ENCODE measurements at places on chromosomes 5 and 9. TPM values are rescaled to one million over a fixed set of nuclear protein-coding genes. Genes with fewer than 3 reads are reported as not detected.

Gene UBTD2
- total RNA-seq: 30.5 TPM

Gene FUT7
- not detected for total RNA-seq

Gene ZNF454
- 1.5 TPM for total RNA-seq

Gene CCDC192
- total RNA-seq: 2.0 TPM

Gene SPATA31C1
- not detected for total RNA-seq

Gene CLIC3
- 74.5 TPM for total RNA-seq

Gene PCDHA1
- not detected for total RNA-seq

Gene NEUROG1
- total RNA-seq: not detected

Gene MLLT3
- 12.0 TPM for total RNA-seq

Gene LRRC19
- not detected for total RNA-seq

Gene IFNK
- total RNA-seq: not detected

Gene KLHL3
- 5.1 TPM for total RNA-seq

Gene PIGO
- total RNA-seq: 13.3 TPM

Gene SLC45A2
- total RNA-seq: not detected

Gene MFAP3
- total RNA-seq: 46.8 TPM

Gene ACOT12
- not detected for total RNA-seq

Gene TAF9
- total RNA-seq: 66.4 TPM

Gene PCDHB9
- 0.43 TPM for total RNA-seq

Gene IL13
- total RNA-seq: not detected

Gene CDC20B
- not detected for total RNA-seq

Gene AGTPBP1
- 10.0 TPM for total RNA-seq

Gene KCNN2
- total RNA-seq: not detected

Gene FYB1
- total RNA-seq: 0.09 TPM

Gene NUP214
- 9.5 TPM for total RNA-seq

Gene CDKN2B
- total RNA-seq: 21.8 TPM

Gene ZDHHC11B
- total RNA-seq: not detected

Gene SNCAIP
- 1.8 TPM for total RNA-seq

Gene TOR4A
- 4.6 TPM for total RNA-seq

Gene ADAMTS16
- total RNA-seq: not detected

Gene PCDHGB7
- 12.5 TPM for total RNA-seq

Gene NIPSNAP3A
- 34.0 TPM for total RNA-seq

Gene BTNL3
- not detected for total RNA-seq
